ENCODE measurements at places on chromosomes 1 and 21. TPM values are rescaled to one million over a fixed set of nuclear protein-coding genes. Genes with fewer than 3 reads are reported as not detected.

Gene SH2D1B
- total RNA-seq = not detected

Gene CCDC185
- not detected for total RNA-seq

Gene SPATA45
- not detected for total RNA-seq

Gene C1orf210
- 0.34 TPM for total RNA-seq

Gene FCER1G
- total RNA-seq = 172 TPM

Gene CADM3
- 4.1 TPM for total RNA-seq

Gene ANGPTL3
- not detected for total RNA-seq
